Hepatocyte (in vitro differentiated cells): ENCODE measurements at places on chromosomes 1 and 21. TPM values are rescaled to one million over a fixed set of nuclear protein-coding genes. Genes with fewer than 3 reads are reported as not detected.
A peak's percentile ranks its signal among the peaks of the same experiment; 100 is the strongest.

SLC16A4 gene
- polyA plus RNA-seq = 8.3 and 10.7 TPM in 2 replicates

- H3K4me3 ChIP-seq = no peak overlapping the region
- no peaks in the 10 kb centered on the region for H3K36me3 ChIP-seq
- no peak overlapping the region for H3K27ac ChIP-seq
Measured at GRCh38 chr1:53482441-53483153, 23.4 kb downstream of the DMRTB1 start.

- H3K4me1 ChIP-seq = peaks cover 37% of the 10 kb centered on the region
- H3K36me3 ChIP-seq = no peaks in the 10 kb centered on the region
- no peaks in the 10 kb centered on the region for H3K27me3 ChIP-seq
- no peak overlapping the region for H3K4me3 ChIP-seq
- DNase-seq = no peak
- H3K27ac ChIP-seq = peak overlapping the region; percentile 99
Measured at GRCh38 chr21:45330851-45331261, 43.2 kb upstream of the POFUT2 start.

DNA sequence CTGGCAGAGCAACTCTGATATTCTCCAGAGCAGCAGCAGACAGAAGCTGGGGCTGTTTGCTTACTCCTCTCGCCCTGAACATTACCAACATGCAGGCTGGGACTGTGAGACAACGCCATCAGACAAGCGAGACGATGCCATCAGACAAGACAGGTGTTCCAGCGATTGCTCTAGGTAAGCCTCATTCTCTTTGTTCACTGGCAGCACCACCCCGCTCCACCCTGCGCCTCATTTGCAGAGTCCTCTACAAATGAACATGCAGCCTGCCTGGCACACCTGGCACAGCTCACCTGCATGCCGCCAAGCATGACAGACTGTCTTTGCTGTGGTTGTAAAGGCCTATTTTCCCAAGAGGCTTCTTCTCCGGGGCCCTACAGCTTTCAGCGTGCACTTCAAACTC is 346.2 kb downstream of the SMYD3 start:
- no peaks in the 10 kb centered on the region for H3K27me3 ChIP-seq
- peaks cover 7% of the 10 kb centered on the region for H3K4me1 ChIP-seq
- no peaks in the 10 kb centered on the region for H3K36me3 ChIP-seq
- H3K4me3 ChIP-seq = no peak overlapping the region
- DNase-seq = no peak

DNA sequence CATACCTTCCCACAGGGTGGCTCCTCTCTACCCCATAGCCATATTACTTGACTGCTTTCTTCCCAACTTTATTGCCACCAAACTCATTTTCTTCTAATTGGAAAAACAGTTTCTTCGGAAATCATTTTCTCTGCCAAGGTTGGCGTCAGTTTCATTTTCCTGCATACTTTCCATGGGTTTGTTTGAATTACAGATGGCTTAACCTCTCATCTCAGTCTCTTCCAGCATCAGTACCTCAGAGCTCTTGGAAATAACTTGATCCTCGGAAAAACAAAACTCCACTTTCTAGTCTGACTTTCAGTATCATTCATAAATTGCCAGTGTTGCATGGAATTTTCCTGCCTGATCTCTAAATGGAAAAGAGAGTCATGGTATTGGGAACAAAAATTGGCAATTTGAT is 20.3 kb upstream of the PRDM2 start:
- no peaks in the 10 kb centered on the region for H3K4me1 ChIP-seq
- no peak overlapping the region for H3K4me3 ChIP-seq
- no peak overlapping the region for H3K27ac ChIP-seq
